Brain pericyte (primary cell): ENCODE measurements at places on chromosomes 1 and 21.

DNA sequence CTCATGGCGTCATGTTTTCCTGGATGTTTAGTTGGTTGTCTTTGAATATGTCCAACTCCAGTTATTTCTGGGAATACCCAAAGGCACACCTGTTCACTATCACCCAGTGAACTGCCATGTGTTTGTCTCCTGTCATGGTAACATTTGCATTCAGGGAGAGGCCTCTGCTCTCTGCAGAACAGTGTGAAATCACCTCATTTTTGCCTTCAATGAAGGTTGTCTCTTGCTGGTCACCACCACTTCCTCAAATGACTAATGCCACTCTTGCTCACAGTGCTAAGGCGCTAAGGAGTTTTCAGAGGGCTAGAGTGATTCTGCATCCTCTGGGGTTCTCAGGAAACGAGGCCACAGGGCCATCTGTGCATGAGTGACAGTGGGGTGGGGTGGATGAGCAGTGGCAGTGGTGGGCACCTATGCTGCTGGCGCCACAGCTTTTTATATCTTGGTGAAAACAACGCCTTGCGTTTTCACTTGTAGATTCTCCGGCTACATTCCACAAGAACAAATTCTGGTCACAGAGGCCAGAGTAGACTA lies 60.0 kb upstream of the ATP5PO start:
- no peak for DNase-seq

DNA sequence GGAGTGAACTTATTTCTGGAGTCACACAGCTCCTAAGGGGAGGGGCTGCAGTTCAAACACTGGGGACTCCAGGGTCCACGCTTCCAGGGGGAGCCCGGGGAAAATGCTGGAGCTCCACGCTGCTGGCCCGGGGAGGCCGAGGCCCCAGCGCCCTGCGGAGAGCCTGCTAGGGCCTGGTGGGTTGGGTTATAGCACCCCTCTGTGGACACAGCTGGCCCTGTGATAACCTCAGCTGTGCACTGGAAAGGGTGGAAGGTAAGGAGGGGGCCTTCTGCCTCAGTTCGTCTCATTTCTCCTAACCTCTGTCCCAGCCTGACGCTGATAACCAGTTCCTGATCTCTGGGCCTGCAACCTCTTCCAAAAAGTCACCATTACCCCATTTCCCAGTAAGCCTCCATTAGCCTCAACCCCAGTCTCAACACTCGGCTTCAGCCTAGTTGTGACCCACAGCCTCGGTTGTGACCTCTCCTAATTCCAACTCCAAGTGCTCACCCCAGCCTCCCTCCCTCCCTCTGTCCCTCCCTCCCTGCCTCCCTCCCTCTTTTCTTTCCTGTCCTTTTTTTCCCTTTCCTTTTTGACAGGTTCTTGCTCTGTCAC lies 7.1 kb downstream of the NBL1 start:
- DNase-seq: no peak

- DNase-seq: no peak
These were observed 230.4 kb downstream of the SLC35F3 start for GRCh38 chr1:234134878-234135277.

DNA sequence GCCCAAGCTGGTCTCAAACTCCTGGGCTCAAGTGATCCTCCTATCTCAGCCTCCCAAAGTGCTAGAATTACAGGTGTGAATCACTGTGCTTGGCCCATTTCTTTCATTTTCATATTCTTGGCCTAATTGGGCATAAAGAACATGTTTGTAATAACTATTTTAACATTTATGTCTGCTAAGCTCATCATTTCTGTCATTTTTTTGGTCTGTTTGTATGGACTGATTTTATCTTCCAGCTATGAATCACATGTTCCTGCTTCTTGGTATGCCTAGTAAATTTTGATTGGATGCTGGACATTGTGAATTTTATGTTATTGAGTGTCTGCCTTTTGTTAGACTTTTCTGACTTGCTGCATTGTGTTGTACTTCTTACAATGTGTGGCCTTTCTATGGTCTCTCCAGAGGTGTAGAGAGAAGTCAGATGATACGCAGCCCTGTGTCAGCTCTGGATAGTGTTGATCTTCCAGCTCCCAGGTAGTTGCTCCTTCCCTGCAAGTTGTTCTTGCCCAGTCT lies 39.0 kb upstream of the PPM1J start:
- no peak for DNase-seq

- DNase-seq: no peak
These were observed 202.5 kb upstream of the RAB4A start for GRCh38 chr1:229068270-229068987.

GRCh38 chr1:242440757-242441156 lies 83.7 kb downstream of the PLD5 start:
- DNase-seq: no peak

DNA sequence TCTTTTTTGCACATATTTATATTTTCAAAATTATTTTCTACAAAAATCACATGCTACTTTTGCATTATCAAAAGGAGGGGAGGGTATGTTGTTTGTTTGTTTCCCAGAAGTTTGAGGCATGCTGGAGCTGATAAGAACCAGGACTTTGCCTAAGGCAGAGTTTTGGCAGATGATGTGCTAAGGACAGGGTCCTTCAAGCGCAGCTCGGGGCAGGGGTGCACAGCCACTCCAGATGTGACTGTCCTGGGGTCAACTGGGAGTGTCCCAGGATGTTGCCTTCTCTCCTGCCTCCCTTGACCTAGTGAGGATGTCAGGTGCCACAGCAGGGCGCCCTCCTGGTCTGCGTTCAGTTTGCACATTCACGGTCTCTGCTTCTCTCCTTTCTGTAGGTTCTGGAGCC lies 42.6 kb upstream of the SRRM1 start:
- no peak for DNase-seq

GRCh38 chr1:45400049-45400448 lies 59.8 kb upstream of the MUTYH start:
- no peak for DNase-seq

DNA sequence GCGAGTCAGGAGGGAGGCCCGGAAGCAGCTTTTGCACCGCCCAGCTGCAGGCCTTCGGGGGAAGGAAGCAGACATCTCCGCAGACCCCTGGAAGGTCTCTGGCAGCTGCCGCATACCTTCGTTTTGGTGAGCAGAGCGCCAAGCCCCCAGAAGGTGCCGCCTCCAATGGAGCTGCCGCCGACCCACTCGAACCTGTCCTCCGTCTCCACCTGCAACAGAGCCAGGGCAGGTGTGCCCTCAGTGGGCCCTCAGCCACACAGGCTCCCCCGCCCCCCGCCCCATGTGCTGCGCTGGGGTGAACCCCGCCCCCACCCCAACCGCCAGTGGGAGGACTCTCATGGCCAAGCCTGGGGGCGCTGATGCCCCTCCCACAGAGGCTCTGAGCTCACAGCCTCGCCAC lies 6.2 kb downstream of the PANK4 start:
- DNase-seq: no peak

DNA sequence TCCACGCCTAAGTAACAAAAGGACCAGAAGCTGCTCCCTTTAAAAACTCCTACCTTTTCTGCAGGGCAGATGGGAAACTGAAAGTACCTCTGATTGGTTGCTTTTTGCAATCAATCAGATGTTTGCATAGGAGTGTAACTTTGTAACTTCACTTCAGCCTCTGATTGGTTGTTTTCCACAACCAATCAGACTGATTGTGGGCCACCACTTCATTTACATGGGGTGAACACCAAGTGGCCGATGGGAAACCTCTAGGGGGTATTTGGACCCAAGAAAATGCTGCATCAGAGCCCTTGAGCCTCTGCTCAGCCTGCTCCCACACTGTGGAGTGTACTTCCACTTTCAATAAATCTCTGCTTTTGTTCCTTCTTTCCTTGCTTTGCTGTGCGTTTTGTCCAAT lies 32.8 kb upstream of the CD1D start:
- no peak for DNase-seq

GRCh38 chr1:7069931-7070330 lies 284.7 kb downstream of the CAMTA1 start:
- DNase-seq: no peak

- DNase-seq: no peak
These were observed 6.0 kb upstream of the TNFRSF25 start for GRCh38 chr1:6471970-6472368.

- no peak for DNase-seq
These were observed 375.6 kb upstream of the PRMT6 start for GRCh38 chr1:106680776-106681344.

GRCh38 chr1:8458607-8459006 lies 140.7 kb downstream of the SLC45A1 start:
- no peak for DNase-seq

DNA sequence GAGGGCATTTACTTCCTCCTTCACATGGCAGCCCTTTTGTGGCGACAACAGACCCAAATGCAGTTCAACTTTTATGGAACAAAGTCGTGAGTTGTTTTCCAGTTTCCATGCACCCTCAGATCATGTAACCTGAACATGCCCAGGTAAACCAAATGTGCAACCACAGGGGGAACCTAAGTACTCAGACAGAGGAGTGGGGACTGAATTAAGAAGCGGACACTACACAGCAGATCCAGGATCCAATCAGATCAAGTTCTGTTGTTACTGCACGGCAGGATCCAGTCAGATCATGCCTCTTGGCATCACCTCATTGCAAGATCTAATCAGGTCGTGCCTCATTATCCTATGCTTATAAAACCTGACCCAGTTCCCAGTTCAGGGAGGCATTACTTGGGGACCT lies 115.7 kb downstream of the MATN1 start:
- DNase-seq: no peak

DNA sequence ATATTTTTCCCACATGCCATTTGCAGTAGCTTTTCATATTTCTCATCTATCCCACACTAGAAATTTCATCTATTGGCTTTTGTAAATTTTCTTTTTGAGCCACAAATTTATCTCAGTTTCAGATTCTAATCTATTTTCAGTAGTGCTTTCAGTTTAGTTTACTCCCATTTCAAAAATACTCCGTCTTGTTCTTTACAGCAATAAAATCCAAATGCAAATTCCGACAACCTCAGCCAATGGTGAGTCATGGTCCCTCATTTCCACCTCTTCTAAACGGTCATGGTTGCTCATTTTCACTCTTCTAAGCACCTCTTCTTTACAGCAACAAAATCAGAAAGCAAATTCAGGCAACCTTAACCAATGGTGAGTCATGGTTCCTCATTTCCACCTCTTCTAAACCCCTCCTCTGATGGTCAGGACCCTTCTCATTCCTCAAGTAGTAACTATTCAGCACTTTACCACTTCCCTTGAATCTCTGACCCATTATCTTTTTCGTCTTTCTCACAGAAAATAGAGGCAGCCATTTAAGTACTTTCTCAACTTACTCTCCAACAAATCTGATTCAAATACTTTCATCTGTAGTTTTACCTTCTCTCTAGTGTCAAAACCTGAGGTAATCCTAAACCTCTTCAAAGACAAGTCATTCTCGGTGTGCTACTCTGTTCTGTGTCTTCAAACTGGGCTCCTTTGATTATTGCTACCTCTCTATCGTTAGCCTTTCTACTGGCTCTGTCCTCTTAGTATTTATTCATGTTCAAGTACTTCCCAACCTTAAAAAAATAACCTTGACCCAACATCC lies 34.4 kb downstream of the C21orf91 start:
- DNase-seq: no peak
